ENCODE measurements at places on chromosomes 11 and 22.
A peak's percentile ranks its signal among the peaks of the same experiment; 100 is the strongest.

- H3K36me3 ChIP-seq = peaks cover 22% of the 10 kb centered on the region
- no peaks in the 10 kb centered on the region for H3K27me3 ChIP-seq
- peaks cover 59% of the 10 kb centered on the region for H3K4me1 ChIP-seq
- DNase-seq = no peak
- peak overlapping the region; percentile 90 for H3K4me3 ChIP-seq
- H3K27ac ChIP-seq = peak overlapping the region; percentile 96
These were observed 693 bp upstream of the PRR14L start for GRCh38 chr22:31750365-31751284.

DNA sequence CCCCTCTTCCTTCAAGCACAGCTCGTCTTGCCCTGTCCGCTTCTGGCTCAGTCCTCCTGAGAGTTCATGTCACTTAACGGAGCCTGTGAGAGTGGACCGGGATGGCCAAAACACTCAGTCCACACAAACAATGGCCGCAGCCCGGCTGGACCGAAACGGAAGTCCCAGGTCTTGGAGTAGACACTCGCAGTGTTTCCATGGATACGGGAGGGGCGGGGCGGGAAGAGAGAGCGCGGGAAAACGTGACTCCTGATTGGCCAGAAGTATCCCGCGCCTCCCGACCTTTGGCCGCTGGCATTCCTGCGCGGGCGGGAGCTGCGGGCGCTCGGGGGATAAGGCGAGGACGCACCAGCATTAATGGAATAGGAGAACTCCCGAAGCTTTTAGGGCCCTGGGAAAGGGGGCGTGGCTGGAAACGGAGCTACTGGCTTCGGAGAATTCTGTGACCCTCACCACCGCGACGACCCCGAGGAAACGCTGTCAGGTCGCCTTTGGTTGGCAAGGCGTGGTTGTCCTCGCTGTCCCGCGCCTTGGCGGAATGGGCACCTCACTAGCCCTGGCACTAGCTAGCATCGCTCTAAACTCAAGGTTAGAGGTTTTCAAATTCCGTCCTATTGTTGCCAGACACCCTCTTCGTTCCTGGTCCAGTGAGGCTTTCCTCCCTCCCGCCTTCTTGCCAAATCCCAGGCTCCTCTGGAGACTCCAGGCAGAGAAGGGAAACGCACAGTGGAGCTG, at the start of the genes NLRP14 and ZNF214:
Gene NLRP14, plus strand, starts transcription at position 297 of the 735 bp plus-strand sequence. CDS start 18,108 bp downstream, outside the sequence.
Gene ZNF214, minus strand, starts transcription at position 164 of the 735 bp plus-strand sequence. CDS start 17,511 bp downstream, outside the sequence.
- H3K4me1 ChIP-seq = peaks cover 3% of the 10 kb centered on the region
- H3K4me3 ChIP-seq = peak within 1 kb of the TSS; percentile 15
- no peak for DNase-seq
- no peak within 1 kb of the TSS for H3K27ac ChIP-seq

DNA sequence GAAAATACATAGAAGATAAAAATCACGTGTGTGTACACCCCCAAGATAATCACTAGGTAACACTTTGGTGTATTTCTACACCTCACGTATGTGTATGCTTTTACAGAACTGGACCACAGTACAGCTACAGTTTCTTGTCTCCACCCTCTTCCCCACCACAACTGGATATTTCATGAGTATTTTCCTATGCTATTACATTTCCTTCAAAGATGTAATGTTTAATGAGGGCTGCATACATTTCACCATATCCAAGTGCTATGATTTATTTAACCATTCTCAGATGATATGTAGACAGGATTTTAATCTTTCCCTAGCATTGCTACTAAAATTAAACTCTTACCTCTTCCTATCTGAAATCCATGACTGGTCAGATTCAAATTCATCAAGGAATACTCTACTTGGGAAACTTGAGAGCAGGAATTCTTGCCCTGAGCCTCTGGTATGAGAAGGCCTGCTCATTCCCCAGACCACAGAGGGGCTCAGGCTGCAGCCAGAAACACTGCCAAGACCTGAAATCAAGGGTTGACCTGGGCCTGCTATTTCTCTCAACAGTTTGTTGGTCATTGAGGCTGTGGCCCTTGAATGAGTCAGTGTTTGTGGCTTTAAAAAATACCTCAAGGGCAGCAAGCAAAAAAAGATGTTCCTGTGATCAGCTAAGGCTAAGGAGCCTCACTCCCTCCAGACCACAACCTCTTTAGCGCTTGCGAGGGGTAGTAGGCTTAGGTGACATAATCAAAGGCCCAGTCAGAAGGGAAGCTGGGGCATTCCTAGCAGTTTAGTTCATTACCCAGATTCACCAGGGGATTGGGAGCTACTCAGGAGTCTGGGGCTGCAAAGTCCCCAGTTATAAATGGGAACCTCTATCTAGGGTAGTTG, 55.5 kb downstream of the ABTB2 start:
- no peak overlapping the region for H3K4me3 ChIP-seq
- H3K4me1 ChIP-seq = peaks cover 26% of the 10 kb centered on the region
- DNase-seq = no peak

GRCh38 chr11:101341578-101341977, 212.0 kb upstream of the PGR start:
- DNase-seq = no peak
- no peak overlapping the region for H3K4me3 ChIP-seq
- no peaks in the 10 kb centered on the region for H3K4me1 ChIP-seq
- no peak overlapping the region for H3K27ac ChIP-seq
- H3K36me3 ChIP-seq = no peaks in the 10 kb centered on the region
- no peaks in the 10 kb centered on the region for H3K27me3 ChIP-seq

All from activated CD8-positive, alpha-beta T cell treated with anti-CD3 and anti-CD28 coated beads, Interleukin-2, amount 10 ng/mL, durations not matched to agents 7 days and 5 days (primary cell).